ENCODE measurements at places on chromosomes 3 and 15.

DNA sequence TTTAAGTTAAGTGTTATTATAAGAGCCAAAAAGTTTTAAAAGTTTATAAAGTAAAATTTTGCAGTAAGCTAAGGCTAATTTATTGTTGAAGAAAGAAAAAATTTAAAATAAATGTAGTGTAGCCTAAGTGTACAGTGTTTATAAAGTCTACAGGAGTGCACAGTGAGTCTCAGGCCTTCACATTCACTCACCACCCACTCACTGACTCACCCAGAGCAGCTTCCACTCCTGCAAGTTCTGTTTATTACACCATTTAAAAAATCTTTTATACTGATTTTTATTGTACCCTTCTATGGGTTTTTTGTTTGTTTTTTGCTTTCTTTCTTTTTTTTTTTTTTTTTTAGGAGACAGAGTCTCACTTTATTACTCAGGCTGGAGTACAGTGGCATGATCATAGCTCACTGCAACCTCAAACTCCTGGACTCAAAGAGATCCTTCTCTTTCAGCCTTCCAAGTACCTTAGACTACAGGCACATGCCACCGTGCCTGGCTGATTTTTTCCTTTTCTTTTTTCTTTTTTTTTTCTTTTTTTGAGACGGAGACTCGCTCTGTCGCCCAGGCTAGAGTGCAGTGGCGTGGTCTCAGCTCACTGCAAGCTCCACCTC, 25.9 kb downstream of the CSTA start:
- no peak for DNase-seq

- DNase-seq, result no peak
These were observed 14.8 kb upstream of the IL1RAP start for GRCh38 chr3:190499122-190499521.

DNA sequence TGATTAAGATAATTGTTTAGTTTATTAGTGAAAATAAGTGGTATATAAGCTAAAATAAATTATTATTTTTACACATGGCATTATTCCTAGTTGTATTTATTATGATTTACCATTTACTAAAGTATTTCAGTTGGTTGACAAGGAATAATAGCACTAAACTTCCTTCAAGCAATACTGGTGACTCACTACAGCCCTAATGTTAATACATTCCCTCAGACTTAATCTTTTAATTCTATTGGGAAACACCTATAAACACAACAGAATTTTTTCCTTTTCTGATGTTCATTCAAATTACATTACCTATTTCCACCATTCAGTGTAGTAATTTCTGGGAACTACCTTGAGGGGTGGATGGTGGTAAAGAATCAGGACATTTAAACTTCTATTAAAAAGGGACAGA, 264.0 kb downstream of the TIGIT start:
- DNase-seq, result no peak

DNA sequence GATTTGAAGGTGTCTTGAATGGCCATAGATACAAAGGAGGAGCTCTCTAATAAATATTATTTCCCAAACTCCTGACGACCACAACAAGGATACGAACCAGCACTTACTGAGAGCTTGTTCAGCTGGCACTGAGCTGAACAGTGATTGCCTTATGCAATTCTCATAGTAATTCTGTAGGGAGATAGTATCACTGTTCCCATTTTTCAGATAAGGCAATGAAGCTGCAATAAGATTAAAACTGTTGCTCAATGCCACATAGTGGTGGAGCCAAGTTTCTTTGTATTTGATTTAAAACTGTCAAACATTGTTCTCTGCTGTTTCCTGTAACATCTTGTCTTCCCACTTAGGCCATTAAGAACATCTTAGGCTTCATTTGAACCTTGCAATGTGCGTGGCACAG, 163.9 kb downstream of the RPLP1 start:
- DNase-seq, result no peak

DNA sequence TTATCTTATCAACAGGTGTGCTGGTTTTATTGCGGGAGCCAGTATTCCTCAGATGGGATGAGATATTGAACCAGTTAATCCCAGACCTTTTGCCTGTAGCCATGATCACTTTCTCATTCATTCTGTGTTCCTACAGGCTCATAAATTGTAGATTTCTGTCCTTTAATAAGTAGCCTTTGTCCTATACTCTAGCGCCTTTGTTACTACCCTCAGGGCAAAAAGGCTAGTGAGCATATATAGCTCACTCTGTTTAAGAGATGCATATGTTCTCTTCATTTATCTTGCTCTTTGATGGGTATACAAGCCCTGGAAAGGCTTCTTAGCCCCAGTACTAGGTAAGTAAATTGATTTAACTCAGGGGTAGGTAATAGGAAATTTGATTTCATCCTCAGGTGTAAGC, 95.1 kb downstream of the OXSM start:
- DNase-seq, result no peak

DNA sequence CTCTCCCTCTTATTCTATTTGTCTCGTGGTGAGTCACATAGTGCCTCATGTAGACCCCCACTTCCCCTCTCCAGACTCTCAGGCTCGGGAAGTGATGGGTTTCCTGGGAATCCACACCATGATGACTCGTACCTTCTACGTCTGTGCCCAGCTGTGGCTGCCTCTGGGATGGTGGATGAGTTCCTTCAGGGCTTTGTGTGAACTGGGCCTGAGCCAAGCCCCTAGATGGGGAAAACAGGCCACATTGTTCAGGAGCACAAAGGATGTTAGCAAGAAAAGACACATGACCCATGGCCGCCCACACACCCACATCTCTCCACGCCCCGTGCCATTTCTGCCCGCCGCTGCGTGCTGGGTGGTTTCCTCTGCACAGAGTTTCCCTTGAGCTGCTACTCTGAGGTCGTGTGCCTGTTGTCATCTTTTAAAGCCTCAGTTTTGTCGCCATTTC, 10.5 kb downstream of the ISG20 start:
- peak; percentile 67 for DNase-seq

DNA sequence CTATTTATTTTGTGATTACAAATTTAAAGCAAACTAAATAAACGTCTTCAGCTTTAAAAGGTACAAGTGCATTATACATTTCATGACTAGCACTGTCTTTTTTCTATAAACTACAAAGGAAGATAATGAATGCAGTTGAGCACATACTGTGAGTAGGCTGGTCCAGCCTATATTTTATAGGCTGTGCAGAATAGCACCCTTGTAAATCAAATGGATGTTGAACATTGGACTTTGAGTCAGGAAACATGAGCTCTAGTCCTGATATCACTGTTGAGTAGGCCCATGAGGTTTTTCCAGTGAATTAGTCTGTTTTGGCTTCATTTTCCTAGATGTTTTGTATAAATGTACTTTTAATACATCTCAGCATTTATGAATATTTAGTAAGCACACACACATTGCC, 447.3 kb upstream of the KCNMB2 start:
- no peak for DNase-seq

- DNase-seq, result no peak
These were observed 154.8 kb upstream of the TTC14 start for GRCh38 chr3:180447136-180447535.

DNA sequence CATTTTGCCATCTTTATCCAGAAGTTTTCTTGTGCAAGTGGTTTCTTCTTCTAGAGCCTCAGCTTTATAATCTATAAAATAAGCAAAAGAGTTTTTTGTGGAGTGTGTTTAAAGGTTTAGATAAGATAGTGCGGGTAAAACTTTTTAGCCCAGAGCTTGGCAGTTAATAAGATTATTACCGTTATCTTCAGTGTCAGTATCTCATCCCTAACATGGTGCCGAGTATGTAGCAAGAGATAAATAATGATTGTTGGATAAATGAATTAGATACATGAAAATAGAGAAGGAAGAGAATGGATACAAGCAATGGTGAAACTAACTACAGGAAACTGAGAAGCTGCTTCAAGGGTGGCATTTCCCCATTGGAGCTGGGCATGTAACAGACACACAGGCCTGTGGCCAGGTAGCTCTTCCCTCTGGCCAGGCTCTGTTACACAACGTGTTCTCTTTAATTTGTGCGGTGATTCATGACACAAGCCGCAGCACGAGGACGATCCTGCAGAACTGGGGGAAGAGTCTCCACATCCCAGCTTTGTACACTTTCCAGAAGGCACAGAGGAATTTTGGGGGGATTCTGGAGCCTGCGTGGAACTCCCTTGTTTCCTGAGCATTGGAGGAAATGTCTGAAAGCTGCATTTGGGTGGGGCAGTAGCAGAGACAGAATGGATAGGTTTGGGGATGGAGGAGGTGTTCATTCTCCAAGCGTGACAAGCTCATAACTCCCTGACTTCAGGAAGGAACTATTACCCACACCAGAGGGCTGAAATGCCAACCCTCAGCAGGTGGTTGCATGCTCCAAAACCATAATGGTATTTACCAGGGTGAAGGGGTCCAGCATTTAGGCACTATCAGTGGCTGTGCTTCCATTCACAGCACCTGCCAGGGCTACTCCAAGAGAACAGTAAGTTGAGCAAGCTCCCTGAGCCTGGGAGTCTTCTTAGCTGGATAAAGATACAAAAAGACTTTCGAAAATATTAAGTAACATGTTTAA, 14.2 kb upstream of the ST6GAL1 start:
- DNase-seq, result no peak

DNA sequence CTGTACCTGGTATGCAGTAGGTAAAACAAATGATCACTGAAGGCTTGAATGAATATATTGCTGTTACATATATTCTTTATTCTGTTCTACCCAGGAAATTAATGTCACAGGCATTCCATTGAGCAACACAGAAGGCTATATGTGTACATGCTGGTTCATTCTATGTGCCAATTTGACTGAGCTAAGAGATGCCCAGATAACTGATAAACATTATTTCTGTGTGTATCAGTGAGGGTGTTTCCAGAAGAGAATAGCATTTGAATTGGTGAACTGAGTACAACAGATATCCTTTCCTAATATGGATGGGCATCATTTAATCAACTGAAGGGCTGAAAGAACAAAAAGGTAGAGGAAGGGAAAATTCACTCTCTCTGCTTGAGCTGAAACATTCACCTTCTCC, 886.8 kb downstream of the FHIT start:
- no peak for DNase-seq

GRCh38 chr3:119062892-119063291, 28.2 kb upstream of the IGSF11 start:
- DNase-seq, result no peak

DNA sequence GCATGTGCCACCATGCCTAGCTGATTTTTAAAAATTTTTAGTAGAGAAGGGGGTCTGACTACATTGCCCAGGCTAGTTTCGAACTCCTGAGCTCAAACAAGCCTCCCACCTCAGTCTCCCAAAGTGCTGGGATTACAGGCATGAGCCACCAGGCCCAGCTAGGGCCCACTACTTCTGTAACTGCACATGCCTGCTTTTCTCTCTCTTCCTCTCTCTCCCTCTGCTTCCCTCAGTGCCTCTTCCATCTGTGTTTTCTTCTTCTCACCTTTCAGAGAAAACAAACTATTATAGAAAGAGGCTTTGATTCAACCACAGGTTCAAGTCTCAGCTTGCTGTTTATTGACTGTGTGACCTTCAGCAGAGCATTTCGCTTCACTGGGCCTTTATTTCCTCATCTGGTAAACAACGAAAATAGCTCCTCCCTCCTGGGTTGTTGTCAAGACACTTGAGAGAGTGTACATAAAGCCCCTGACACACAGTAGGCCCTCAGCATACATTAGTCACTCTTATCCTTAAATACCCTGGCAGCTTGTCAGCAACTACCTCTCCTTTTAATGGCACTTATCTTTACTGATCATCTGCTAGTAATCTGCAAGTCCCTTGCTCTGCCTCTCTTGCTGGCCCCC, 10.2 kb downstream of the TADA3 start:
- no peak for DNase-seq

- no peak for DNase-seq
These were observed 189.1 kb upstream of the ALCAM start for GRCh38 chr3:105177576-105177975.

- DNase-seq, result no peak
These were observed 72.1 kb upstream of the ACAD9 start for GRCh38 chr3:128807186-128807830.

DNA sequence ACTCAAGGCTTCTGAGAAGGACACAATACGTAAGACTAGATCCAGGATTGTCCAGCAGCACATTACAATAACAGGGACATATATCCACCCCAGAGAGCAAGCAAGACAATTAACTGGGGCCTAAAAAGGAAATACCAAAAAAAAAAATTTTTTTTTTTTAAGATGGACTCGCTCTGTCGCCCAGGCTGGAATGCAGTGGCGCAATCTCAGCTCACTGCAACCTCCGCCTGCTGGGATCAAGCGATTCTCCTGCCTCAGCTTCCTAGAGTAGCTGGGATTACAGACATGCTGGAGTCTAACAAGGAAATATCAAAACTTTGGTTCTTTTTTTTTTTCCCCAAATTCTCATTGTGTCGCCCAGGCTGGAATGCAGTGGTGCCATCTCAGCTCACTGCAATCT, 28.8 kb upstream of the IMPDH2 start:
- no peak for DNase-seq

DNA sequence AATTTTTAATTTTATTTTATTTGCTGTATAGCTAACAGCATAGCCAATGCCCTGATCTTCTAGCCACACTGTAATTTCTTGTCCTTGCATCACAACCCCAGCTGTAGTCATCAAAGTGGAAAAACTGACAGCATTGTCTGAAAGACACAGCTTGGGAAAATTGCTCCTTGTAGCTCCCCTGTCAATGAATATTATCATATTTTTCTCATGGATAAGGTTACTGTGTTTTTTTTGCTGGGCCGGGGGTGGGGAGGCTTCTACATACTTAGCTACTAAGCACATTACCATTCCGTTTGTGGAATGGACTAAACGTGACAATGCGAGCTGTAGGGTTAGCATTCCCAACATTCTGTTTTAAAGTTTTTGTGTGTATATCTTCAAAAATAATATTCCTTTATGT, 381.3 kb downstream of the TIGIT start:
- DNase-seq, result no peak

DNA sequence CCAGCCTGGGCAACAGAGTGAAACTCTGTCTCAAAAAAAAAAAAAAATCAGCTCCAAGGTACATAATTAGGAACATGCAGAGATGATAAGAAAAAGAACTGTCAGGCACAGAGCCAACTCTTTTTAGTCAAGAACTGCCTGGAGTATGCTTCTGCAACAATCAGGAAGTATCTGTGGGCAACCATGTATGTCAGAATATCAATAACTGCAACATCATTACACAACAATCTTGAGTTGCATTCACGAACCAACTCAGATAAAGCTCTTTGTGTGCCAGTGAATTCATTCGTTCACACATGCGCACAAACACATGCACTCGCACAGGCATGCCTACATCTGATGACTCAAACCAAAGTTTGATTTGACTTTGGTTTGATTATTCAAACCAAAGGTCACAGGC, 32.1 kb downstream of the EFHB start:
- no peak for DNase-seq

GRCh38 chr15:53462651-53463050, 296.8 kb downstream of the WDR72 start:
- DNase-seq, result no peak

- no peak for DNase-seq
These were observed 19.9 kb downstream of the ZNF710 start for GRCh38 chr15:90020936-90021507.
